B cell (primary cell): ENCODE measurements at places on chromosomes 1 and 21. TPM values are rescaled to one million over a fixed set of nuclear protein-coding genes. Genes with fewer than 3 reads are reported as not detected.

Gene RNF2
- polyA plus RNA-seq = 10.1 and 13.9 TPM in 2 replicates

- no peak for DNase-seq
Observed at GRCh38 chr1:160210561-160210960, 5.4 kb downstream of the PEA15 start.

Gene USH2A
- polyA plus RNA-seq = 0.01 TPM in 1 of 2 replicates, not detected in the other

GRCh38 chr21:26332867-26333266 lies 162.3 kb upstream of the APP start:
- DNase-seq = no peak
